NCI-H1436 treated with DMSO at 0.1 percent for 48 hours (cell line): ENCODE measurements at places on chromosomes 4 and X.

DNA sequence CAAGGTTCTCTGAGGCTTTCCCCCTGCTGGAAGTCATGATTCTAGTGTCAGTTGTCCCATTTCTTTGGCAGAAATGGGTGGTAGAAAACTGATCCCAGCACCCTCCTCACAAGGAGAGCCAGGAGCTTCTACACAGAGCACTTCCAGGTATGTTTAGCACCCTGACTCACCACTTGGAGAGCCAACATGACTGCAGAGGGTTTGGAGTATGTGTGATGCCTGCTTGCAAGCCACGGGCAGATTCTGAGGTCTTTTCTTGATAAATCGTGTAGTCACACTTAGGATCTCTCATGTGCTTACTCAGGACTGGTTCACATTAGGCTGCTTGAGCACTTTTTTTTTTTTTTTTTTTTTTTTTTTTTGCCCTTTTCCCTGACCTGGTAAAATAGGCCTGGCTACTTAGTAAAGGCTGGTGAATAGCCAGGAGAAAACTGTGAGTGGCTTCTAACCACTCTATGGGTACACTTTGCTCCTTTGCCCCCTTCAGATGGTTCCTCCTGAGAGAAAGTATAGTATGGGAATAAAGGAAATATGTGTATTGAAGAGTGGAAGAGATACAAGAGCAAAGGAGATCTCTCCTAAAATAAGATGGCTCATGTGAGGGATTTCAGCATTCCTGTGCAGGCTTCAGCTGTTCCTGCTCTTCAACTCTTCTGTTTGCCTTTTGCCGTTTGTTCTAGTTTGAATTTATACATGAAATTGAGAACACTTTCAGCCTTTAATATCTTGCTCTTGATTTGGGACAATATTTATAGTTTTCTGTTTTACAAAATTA, 103.6 kb downstream of the EMCN start:
- DNase-seq: no peak

- no peak for DNase-seq
These were observed 43.7 kb downstream of the TENM3 start for GRCh38 chr4:182286931-182287330.

DNA sequence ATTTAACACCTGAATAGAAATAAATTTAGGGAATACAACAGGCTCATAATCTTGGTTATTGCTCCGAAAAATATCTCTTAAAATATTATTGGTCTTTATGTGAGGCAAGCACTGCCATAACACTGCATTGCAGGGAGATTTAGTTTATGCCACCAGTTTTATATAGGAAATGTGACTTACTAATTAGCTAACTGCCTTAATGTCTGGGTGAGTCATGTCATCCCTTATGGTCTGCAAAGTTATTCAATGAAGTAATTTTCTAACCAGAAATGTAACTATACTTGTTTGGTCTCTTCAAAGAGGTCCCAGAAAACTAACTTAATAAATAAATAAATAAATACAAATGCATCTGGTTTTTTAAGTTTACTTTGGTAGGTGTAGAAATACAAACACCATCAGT, 597.2 kb downstream of the GALNTL6 start:
- no peak for DNase-seq

- DNase-seq: no peak
These were observed 63.3 kb downstream of the AFAP1 start for GRCh38 chr4:7876201-7876875.

GRCh38 chr4:3073158-3074077, 920 bp downstream of the HTT-AS start:
- DNase-seq: no peak

DNA sequence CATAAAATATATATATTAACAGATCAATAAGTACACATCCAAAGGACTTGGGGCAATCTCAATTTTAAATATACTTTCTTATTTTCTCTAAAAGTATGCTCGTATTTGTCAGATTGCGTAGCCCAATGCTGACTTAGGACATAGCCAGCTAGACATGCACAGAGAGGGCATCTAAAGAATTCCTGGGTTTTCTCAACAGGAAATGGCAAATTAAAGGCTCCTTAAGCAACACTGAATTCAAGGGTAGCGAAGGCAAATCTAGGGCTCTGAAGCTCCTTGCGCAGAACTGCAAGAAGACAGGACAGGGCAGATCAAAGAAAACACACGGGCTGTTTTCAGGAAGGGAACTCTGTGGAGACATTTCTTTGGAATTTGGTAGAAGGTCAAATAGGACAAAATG, 94.6 kb upstream of the FTHL17 start:
- DNase-seq: no peak

- DNase-seq: no peak
These were observed 124.6 kb upstream of the PSAPL1 start for GRCh38 chr4:7559316-7559715.

DNA sequence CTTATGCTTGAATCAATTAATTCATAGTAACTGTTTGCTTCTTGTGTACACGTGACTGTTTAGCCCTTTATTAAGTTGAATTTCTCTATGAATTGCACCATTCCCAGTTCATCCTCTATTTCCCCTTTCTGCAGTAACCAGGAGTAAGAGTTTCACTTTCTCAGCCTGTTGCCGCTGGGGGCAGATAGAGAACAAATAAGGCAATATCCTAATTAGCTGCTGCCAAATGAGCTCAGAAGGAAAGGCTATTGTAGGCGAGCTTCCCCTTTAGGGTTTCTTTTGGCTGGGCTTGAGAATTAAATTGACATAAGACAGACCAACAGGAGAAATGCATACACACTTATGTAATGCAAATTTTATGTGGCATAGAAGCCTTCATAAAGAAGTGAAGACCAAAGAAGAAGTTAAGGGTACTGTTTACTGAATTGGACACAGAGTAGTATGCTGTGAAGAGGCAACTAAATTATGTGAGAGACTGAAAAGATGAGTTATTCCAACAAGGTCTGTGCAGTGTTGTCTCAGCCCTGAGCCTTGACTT, 1594.7 kb downstream of the TECRL start:
- no peak for DNase-seq

GRCh38 chr4:40870150-40870549, 120.4 kb downstream of the NSUN7 start:
- no peak for DNase-seq

GRCh38 chrX:131577413-131577812, 33.5 kb downstream of the OR13H1 start:
- no peak for DNase-seq

DNA sequence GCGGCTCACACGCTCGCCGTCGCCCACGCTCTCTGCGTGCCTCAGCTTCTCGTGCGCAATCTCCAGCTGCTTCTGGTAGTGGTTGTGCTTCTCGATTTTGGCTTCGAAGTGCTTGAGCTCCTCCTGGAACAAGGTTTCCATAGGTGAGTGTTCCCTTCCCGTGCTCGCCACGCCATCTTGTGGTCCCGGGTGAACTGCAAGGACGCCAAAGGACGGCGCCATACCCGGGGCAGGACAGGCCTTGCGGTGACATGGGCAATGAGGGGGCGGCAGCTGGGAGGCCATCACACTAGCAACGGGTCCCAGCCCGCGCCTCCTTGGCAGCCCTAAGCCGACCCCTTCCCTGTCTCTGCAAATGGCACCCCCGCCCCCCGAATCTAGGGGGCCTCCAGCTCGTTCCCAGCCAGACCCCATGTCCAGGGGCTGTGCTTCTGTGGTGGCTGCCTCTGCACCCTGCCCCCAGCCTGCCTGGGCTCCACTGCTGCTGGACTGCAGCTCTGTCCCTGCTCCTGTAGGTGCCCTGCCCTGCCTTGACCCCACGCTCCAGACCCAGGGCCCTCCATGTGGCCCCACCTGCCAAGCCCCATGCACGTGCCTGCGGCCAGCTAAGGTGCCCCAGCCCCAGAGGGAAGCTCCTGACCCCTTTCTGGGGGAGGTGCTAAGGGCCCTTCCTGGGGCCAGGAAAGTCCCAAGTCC, 17.3 kb downstream of the LRPAP1 start:
- no peak for DNase-seq
